ENCODE measurements at places on chromosomes 7 and 10.

- DNase-seq = no peak
These were observed 69.7 kb upstream of the LRRC18 start for GRCh38 chr10:49009199-49009979.

DNA sequence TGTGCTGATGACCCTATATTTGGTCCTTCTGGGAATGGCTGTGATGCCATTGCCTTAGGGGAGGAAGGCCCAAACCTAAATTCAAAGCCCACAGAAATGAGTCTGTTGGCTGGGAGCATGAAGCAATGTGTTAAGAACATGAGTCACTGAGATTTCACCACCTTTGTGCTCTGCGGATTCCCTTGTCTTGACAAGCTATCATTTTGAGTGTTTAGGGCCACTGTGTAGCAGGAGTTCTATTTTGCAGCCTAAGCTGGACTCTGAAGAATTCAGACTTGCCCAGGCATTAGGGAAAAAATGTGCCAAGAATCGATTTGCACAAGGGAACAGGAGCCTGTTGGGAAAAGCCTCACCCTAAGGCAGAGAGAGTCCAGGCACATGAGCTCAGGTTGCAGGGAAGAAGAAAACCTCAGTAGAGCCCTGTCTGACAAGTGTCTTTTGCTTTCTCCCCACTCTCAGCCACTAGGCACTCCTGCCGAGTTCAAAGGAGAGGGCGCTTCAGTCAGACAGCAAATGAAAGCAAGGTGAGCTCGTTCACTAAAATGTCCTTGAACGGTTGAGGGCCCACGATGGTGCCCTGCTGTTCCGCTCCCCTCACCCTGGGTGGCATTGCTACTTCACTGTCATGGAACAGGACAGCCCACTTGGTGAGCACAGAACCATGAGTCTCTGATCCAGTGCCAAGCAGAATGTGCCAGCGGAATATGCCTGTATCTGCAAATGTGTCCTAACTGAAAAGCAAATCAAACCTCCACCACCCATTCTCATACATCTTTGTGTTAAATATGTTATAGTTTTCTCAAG is 93.6 kb downstream of the PRLHR start:
- peak; percentile 84 for DNase-seq

DNA sequence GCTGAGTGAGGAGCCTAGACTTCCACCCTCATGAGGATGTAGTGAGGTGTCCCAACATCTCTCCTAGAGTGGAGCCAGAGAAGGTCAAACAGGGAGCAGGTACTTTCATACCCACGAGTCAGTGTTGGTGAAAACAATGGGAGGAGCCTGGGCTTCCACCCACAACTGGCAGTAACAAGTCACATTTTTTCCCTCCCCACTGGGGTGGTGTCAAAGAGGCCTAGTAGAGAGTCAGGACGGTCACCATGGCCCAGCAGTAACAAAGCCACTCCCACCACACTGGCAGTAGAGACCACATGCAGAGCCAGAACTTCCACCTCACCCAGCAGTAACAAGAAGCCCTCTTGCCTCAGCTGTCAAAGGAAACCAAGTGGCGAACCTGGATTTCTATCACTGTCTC is 280.2 kb upstream of the IMMP2L start:
- DNase-seq = no peak

GRCh38 chr7:28847681-28848080 is 110.4 kb downstream of the TRIL start:
- no peak for DNase-seq

DNA sequence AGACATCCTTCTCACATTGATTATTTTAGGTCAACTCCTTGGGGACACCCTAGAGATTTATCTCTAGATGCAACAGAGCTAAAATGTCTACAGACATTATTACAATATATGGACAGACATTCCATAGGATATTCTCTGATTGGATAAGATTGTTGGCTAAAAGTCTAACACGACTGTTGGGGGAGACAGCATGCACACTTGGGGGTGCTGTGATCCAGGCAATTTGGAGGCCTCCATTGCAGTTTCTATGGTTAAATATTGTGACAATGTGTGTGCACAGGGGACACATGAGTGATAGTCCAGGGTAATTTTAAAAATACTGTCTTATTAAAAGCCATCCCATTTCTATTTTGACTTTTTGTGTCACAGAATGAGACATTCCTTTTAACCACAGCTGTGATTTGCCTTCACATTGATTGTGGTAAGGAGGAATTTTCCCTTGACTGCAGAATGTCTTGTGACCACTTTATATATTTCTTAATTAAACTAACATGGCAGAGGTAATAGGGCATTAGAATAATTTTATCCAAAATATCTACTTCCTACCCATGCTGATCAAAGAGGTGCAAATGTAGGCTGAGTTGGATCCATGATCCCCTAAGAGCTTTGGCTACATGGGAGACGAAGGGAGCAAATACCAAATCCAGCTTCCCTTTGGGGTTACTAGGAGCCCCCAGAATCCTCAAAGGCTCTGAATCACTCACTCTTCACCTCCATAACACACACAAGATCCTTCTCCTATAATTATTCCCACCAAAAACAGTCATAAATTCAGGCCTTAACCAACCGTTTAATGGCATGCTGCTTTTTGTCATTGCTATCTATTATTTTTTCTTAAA is 7.3 kb downstream of the TFPI2 start:
- DNase-seq = no peak

Measured in inflammatory macrophage treated with lipopolysaccharide for 4 hours (primary cell).